ENCODE measurements at places on chromosomes 7 and 10. TPM values are rescaled to one million over a fixed set of nuclear protein-coding genes. Genes with fewer than 3 reads are reported as not detected.

SNCG gene
- total RNA-seq: 3.0 TPM

GRCh38 chr7:69708857-69709256 lies 110.6 kb downstream of the AUTS2 start:
- DNase-seq: no peak

DNA sequence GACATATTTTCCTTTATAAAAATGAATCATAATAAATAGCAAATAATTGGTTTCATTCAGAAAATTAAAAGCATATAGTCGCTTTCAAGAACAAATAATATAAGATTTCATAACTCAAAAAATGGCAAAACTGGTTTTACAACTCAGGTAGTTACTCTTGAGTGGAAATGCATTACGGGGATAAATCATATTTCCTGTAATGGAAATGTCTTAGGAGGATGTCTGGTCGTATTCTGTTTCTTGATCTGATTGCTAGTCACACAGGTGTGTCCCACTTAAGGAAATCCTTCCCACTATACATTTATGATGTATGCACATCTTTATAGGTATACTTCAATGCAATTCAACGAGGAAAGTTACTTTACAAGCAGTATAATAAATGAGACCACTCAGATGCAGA lies 20.7 kb downstream of the NRAP start:
- no peak for DNase-seq

DNA sequence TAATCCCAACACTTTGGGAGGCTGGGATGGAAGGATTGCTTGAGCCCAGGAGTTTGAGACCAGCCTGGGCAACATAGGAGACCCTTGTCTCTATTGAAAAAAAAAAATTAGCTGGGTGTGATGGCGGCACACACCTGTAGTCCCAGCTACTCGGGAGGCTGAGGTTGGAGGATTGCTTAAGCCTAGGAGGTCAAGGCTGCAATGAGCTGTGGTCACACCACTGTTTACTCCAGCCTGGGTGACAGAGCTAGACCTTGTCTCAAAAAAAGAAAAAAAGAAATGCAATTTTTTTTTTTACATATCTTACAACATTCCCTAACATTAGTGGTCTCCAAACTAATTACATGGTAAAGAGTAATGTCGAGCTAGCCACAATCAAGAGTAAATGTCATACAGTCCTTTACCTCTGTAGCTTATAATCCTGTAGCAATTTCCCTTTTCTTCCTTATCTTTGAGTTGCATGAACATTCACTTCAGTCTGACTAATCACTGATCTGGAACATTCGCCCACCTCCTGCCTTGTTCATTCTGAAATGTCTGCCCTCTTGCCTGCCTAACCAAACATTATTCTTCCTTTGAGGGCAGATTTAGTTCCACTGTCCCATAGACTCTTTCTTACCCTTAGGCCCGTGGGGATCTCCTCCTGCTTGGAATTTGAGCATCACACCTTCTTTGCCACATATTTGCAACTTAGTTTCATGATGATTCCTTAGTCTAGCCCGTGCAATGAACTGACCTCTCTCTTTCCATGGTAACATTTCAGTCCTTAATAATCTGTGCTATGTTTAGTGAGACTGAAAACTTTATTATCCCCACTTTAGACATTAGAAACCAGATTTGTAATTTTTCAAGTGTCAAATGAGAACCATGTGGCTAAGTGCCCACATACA lies 4.8 kb upstream of the VCL start:
- DNase-seq: no peak

NPC1L1 gene
- not detected for total RNA-seq

DNA sequence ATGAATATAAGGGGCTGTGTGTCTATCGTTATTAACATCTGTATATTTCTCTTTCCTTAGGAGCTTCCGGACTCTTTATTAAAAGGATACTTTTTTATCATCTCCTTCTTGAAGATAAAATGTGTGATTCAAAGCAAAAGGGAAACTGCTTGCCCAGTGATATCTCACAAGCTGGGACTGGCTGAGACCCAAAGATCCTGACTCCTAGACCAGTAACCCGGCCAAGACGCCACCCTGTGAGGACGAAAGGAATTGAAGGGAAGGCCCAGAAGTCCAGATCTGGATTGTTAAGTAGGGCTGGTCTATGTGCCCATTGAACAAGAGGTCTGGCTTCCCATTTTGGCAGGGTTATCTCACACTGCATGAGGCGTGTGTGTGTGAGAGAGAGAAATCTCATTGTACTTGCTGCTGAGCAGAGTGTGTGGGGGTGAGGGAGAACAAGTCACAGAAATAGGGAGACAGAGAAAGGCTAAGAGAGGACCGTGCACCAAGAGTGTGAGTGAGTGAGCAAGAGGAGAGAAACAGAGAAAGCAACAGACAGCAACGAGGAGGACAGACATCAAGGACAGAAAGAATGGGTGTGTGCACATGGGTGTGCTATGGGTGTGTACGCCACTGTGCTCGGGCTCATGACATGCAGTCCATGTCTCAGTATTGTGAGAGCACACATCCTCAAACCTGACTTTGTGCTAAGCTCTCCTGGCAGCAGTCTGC lies 75.4 kb downstream of the PLXNA4 start:
- peak; percentile 62 for DNase-seq

FFAR4 gene
- 2.3 TPM for total RNA-seq

All from body of pancreas (tissue), 4 donors.